Tibial nerve (tissue), 4 donors: ENCODE measurements at places on chromosomes 1 and 21. TPM values are rescaled to one million over a fixed set of nuclear protein-coding genes. Genes with fewer than 3 reads are reported as not detected.

Gene AGMAT
- total RNA-seq, result not detected

Gene ATP5PO
- 121 TPM for total RNA-seq

Gene SHISA4
- total RNA-seq, result 76.6 TPM

Gene CSMD2
- total RNA-seq, result 0.60 TPM

Gene VPS72
- total RNA-seq, result 27.4 TPM

Gene TRIM58
- 3.9 TPM for total RNA-seq

Gene WNT4
- 0.20 TPM for total RNA-seq

Gene SMAP2
- 36.7 TPM for total RNA-seq

Gene AIRE
- total RNA-seq, result not detected

Gene CFHR2
- not detected for total RNA-seq

Gene C1orf94
- total RNA-seq, result not detected

Gene CELSR2
- total RNA-seq, result 16.2 TPM

Gene OLFML3
- 55.1 TPM for total RNA-seq

Gene SV2A
- 2.7 TPM for total RNA-seq

Gene PRAMEF1
- total RNA-seq, result not detected

Gene PRR9
- not detected for total RNA-seq

Gene DNAJB4
- total RNA-seq, result 34.5 TPM

Gene PRKCZ
- total RNA-seq, result 2.0 TPM

Gene NT5C1A
- not detected for total RNA-seq

Gene SLAMF8
- 2.7 TPM for total RNA-seq

Gene C2CD2
- 47.0 TPM for total RNA-seq

Gene EPS8L3
- total RNA-seq, result not detected

Gene RAB42
- 0.87 TPM for total RNA-seq

Gene CD53
- 45.0 TPM for total RNA-seq

Gene RPTN
- not detected for total RNA-seq

Gene YIPF1
- total RNA-seq, result 31.2 TPM

Gene LIN28A
- total RNA-seq, result not detected

Gene AIM2
- total RNA-seq, result not detected

Gene SYCP1
- not detected for total RNA-seq

Gene SMPDL3B
- not detected for total RNA-seq

Gene HIVEP3
- 4.9 TPM for total RNA-seq

Gene S100A9
- 65.9 TPM for total RNA-seq

Gene NR5A2
- total RNA-seq, result 4.8 TPM

Gene INSRR
- total RNA-seq, result under 0.01 TPM

Gene FCRL4
- total RNA-seq, result not detected

Gene CFAP141
- total RNA-seq, result not detected

Gene KRTAP10-3
- total RNA-seq, result not detected

Gene LEFTY2
- total RNA-seq, result not detected

Gene PNRC2
- total RNA-seq, result 81.0 TPM

Gene TMEM35B
- 66.5 TPM for total RNA-seq

Gene ARMH1
- 1.0 TPM for total RNA-seq

Gene ZNF593
- 32.0 TPM for total RNA-seq

Gene APCS
- total RNA-seq, result not detected

Gene SYDE2
- total RNA-seq, result 10.5 TPM

Gene SERPINC1
- not detected for total RNA-seq

Gene VSIG8
- not detected for total RNA-seq

Gene CYP4Z1
- total RNA-seq, result 8.5 TPM

Gene ERG
- total RNA-seq, result 5.9 TPM

Gene CELA3A
- 4.0 TPM for total RNA-seq

Gene GNAT2
- total RNA-seq, result not detected

Gene EEIG2
- total RNA-seq, result 14.1 TPM

Gene MROH7
- 6.6 TPM for total RNA-seq

Gene CD48
- 1.5 TPM for total RNA-seq
